ENCODE measurements at places on chromosomes 5 and 9.

DNA sequence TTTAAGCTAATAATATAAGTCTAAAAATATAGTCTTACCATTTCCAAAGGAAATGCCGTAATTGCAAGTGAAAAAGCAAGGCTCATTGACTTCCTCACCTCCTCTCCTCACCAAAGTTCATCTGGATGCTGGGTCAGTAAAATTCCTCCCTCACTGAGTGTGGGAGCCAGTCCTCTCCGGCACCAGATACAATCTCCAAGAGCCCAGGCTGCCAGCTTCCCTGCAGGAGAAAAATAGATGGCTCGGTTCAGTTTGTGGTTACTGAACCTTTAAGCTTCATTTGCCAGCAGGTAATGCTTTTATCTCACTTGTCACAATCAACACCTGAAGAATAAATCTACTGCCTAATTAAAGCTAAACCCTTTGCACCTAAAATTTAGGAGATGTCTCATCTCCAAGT is 115.3 kb upstream of the VLDLR start:
- DNase-seq: no peak

DNA sequence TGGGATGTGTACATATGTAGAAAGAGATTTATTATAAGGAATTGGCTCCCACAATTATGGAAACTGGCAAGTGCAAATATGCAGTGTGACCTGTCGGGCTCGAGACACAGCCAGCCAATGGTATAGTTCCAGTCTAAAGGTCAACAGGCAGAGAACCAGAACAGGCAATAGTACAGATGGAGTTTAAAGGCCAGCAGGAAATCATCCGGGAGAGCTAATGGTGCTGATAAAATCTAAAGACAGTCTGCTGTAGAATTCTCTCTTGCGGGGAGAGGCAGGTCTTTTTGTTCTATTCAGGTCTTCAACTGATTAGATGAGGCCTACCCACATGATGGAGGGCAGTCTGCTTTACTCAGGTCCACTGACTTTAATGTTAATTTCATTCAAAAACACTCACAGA is 21.8 kb downstream of the ANKRD31 start:
- DNase-seq: peak; percentile 10

DNA sequence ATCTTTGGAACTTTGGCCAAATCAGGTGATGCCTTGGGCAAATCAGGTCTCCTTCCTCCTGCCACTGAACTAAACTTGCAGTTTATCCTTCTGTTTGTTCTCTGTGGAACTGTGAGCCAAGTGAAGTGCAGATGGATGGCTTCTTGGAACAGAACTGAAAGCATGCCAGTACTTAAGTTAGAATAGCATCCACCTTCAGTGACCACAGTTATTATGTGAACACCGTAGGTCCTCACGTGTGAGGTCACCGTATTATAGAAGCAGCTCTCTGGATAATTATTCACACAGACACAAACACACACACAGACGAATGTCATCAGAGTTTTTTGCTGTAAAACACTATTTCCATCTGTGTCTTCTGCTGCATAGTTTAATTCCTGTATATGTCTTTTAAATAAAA is 162.6 kb downstream of the EFNA5 start:
- DNase-seq: no peak

- DNase-seq: no peak
Observed at GRCh38 chr5:29382780-29383179, 1810.7 kb upstream of the CDH6 start.

DNA sequence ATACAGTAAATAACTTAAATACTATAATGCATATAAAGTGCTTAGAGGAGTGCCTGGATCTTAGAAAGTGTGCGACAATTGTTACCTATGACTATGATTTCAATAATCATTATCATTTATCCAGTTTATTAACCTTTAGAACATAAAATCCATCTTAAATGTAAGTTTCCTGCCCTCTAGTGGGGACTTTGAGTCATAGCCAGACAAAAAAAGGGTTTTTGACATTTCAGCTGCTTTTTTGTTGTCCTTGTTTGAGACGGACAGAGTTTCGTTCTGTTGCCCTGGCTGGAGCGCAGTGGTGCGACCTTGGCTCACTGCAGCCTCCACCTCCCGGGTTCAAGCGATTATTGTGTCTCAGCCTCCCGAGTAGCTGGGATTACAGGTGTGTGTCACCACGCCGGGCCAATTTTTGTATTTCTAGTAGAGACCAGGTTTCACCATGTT is 9.7 kb upstream of the C9orf152 start:
- peak; percentile 62 for DNase-seq

DNA sequence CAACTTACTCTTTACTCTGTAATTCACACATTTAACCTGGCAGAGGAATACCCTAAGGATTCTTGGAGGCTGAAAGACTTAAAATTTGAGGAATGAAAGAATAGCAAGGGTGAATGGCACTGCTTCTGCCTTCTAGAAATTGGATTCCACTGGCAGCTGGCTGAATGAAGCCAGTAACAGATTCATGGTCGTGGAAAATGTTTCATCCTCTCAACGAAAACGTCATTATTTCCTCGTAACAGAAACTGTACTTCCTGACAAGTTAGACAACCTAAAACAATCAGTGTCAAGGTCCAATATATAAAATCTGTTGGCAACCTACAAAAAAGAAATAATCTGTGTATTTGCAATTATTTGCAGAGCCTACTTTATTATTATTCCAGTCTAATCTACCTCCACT is 39.7 kb downstream of the BNC2 start:
- no peak for DNase-seq

All from hepatocyte (in vitro differentiated cells).